ENCODE measurements at places on chromosomes 13 and 19. TPM values are rescaled to one million over a fixed set of nuclear protein-coding genes. Genes with fewer than 3 reads are reported as not detected.
A peak's percentile ranks its signal among the peaks of the same experiment; 100 is the strongest.

HOMER3 gene
- not detected for total RNA-seq

DNA sequence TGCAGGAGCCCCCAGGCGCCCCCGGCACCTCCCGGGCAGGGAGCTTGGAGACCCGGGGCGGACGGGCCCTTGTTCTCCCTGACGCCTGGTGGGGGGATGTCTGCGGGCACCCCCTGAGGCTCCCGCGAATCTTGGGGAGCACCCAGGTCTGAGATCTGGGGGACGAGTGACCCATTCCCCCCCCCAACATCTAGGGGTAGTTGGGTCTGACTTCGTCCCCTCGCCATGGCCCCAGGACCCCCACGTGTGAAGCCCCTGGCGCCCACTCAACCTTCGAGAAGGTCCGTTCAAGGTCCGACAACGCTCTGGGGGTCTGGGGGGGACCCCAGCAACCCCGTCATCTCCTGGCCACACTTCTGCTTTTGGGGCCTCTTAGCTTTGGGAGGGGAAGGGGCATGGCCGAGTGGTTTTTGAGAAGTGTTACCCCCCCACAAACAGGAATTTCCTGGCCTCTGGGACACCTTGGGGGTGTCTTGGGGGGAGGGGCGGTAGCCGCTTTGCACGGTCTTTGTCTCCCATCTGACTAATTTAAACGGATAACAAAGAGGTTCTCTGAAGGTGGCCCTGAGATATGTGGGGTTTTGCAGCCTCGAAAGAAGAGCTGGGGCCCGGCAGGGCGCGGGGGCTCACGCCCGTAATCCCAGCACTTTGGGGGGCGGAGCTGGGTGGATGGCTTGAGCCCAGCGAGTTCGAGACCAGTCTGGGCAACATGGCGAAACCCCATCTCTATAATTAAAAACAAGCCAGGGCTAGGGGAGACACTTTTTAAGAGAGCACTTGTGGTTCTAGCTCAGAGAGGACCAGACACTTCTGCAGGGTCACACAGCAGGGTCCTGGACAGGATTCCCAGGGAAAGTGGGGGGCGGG is 608 bp downstream of the CNN2 start:
- peaks cover 25% of the 10 kb centered on the region for H3K4me1 ChIP-seq
- peak; percentile 64 for DNase-seq
- peaks cover 10% of the 10 kb centered on the region for H3K36me3 ChIP-seq
- H3K4me3 ChIP-seq = peak overlapping the region; percentile 91

DNA sequence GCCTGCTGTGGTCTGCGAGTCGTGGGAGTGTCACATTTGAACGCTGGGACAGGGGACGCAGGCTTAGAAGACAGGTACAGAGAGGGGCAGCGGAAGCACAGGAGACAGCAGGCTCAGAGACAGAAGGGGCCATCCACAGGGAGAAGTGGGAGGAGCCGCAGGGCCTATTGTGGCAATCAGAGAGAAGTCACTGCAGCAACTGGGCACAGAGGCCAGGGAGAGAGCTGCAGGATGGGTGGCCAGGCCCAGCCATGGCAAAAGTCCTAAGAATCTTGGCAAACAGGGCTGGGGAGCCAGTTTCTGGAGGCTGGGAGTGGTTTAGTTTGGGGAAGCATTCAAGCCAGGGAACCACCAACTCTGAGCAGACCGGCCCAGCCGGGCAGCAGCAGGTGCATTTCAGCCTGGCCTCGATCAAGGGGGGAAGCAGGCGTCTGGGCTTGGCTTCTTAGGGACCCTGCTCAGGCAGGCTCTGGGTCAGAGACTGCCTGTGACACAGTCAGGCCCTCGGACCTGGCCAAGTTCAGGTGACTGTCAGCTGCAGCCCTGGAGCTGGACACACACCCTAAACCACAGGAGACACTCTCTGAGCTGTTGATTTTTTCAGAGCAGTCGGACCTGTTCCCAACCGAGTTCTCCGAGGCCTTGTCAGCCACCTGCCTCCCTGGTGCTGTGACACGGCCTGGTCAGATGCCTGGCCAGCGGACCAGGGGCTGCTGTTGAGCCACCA is 11.8 kb downstream of the SH3GL1 start:
- H3K4me3 ChIP-seq = no peak overlapping the region
- H3K4me1 ChIP-seq = peaks cover 25% of the 10 kb centered on the region
- no peak overlapping the region for H3K27ac ChIP-seq
- H3K36me3 ChIP-seq = peaks cover 9% of the 10 kb centered on the region

DNA sequence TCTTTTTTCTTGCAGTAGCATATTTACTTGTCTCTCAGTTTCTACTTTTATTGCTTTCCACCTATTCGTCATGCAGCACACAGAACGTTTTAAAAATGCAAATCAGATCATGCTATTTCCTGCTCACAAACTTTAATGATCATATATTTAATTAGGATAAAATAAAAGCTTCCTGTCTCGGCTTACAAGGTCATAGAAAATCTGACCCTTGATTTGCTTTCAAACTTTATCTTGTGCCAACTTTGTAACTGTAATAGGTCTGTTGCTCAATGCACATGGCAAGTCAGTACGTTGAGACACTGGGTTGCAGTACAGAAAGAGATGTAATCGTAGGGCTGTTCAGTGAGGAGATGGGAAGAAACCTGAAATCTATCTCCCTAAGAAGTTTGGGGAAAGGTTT is 95.6 kb upstream of the CSNK1A1L start:
- no peaks in the 10 kb centered on the region for H3K4me1 ChIP-seq
- no peak overlapping the region for H3K4me3 ChIP-seq
- H3K36me3 ChIP-seq = no peaks in the 10 kb centered on the region
- DNase-seq = no peak
- no peaks in the 10 kb centered on the region for H3K27me3 ChIP-seq

- H3K27ac ChIP-seq = no peak overlapping the region
- peaks cover 2% of the 10 kb centered on the region for H3K27me3 ChIP-seq
These were observed 619.8 kb downstream of the DCT start for GRCh38 chr13:93859716-93860115.

RDH8 gene
- total RNA-seq = not detected

SPACA4 gene
- total RNA-seq = not detected

GRCh38 chr19:18861917-18862316 is 30.2 kb downstream of the UPF1 start:
- DNase-seq = no peak
- H3K4me3 ChIP-seq = no peak overlapping the region

GRCh38 chr13:113113846-113114271 is 8.3 kb downstream of the F7 start:
- no peak for DNase-seq
- H3K4me3 ChIP-seq = no peak overlapping the region
- H3K36me3 ChIP-seq = peaks cover 3% of the 10 kb centered on the region
- H3K27me3 ChIP-seq = peaks cover 7% of the 10 kb centered on the region
- H3K27ac ChIP-seq = no peak overlapping the region

GRCh38 chr13:25908366-25908765 is 143.4 kb downstream of the SHISA2 start:
- H3K27ac ChIP-seq = no peak overlapping the region
- H3K36me3 ChIP-seq = no peaks in the 10 kb centered on the region
- H3K4me1 ChIP-seq = no peaks in the 10 kb centered on the region
- no peak overlapping the region for H3K4me3 ChIP-seq
- H3K27me3 ChIP-seq = peaks cover 4% of the 10 kb centered on the region
